Activated CD4-positive, alpha-beta T cell treated with anti-CD3 and anti-CD28 coated beads, Interleukin-2, amount 50 U/mL, for 24 hours (primary cell): ENCODE measurements at places on chromosomes 5 and 9.

GRCh38 chr5:72878854-72879253 lies 62.4 kb downstream of the TNPO1 start:
- no peak for DNase-seq

DNA sequence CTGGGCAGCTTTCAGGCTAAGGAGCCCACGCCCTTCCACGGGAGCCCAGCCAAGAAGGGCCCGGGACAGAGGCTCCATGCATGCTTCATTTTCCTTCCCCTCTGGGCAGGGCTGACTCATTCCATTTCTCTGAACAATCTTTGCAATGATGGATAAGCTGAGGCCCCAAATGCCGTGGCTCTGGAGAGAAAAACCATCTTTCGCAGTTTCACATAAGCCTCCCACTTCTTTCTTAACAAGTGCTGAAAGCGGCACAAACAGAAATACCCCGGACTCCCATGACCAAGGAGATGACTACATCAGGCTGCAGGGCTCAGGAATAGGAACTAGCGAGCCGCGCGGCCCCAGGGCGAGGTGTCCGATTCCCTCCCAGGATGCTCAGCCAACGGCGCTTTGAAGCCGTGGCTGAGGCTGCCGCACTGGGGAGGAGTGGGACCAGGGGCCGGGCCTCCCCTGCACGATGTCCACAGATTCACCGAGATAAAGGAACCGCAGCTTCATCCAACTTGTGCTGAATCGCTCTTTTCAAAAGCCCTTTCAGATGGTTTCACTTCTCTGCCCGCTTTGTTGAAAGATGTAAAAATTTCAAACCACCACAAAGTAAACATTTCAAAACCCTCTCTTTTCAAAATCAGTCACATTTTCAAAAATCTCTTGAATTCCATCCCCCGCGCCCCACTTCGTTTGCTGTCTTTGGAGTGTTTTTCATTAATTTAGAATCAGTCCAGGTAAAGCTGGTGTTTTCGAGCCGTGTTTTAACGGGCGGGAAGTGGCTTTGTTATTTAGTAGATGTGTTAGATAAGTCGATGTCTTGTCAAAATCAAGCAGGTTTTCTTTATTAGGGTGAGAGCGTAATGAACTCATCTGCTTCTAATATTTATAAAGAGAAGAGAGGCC lies 96.5 kb upstream of the LMX1B start:
- DNase-seq: peak; percentile 30

DNA sequence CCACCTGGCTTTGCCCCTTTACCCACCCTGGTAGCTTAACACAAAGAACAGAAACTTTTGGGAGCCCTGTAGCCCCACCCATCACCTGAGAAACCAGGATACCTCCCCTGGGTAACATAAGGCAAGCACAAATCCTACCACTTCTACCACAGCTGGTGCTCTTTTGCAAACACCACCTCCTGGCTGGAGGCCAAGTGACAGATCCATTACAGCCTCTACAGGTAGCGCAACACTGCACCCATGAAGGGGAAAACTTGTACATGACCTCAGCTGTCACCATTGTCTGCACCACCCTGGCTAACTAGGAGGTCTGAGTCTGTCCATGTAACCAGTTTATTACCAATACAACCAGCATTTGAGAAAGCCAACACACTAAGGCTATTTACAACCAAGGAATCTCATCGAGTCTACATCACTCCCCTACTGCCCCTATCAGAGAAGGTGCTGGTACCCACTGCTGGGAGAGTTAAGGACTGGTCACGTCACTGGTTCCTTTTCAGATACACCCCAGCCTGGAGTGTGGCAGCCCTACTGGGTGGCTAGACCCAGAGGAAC lies 128.6 kb downstream of the PJA2 start:
- no peak for DNase-seq

GRCh38 chr5:82174128-82174918 lies 103.8 kb downstream of the RPS23 start:
- peak; percentile 39 for DNase-seq

GRCh38 chr9:82903503-82903902 lies 159.4 kb downstream of the RASEF start:
- no peak for DNase-seq

DNA sequence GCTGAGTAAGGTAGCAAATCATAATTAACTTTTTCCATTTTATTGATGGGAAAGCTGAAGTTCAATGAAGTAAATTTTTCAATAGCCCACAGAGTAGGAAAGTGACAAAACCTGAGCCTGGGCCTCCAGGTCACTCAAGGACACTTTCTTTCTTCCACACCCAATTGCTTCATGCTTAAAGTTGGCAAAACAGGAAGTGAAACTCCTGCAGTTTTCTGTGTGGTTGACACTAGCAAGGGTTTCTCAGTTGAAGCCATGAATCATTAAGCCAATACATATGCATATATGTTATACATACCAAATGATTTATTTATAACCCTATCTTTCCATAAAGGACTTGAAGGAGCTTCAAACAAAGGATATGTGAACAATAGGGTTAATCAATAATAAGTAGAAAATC lies 13.9 kb downstream of the TLR4 start:
- no peak for DNase-seq

GRCh38 chr5:75623846-75624245 lies 12.6 kb downstream of the ANKDD1B start:
- no peak for DNase-seq

DNA sequence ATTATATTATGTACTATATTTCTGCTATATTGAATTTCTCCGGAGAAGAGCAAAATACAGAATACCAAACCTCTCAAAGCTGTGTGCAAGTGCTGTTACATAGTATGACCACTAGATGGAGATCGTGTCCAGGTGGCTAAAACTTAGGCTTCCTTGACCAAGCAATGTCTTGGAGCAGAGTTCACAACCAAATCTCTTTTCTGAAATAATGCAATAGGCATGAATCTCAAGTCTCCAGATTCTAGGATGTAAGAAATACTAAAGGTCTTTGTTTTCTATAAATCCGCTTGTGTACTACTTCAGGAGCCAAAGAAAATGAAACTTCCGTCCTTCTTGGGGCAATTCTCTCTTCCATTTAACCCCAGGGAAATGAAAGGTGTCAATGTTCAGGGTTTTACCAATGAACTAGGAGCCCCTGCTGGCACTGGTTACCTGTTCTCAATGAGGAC lies 181.5 kb upstream of the RAI14 start:
- DNase-seq: no peak

DNA sequence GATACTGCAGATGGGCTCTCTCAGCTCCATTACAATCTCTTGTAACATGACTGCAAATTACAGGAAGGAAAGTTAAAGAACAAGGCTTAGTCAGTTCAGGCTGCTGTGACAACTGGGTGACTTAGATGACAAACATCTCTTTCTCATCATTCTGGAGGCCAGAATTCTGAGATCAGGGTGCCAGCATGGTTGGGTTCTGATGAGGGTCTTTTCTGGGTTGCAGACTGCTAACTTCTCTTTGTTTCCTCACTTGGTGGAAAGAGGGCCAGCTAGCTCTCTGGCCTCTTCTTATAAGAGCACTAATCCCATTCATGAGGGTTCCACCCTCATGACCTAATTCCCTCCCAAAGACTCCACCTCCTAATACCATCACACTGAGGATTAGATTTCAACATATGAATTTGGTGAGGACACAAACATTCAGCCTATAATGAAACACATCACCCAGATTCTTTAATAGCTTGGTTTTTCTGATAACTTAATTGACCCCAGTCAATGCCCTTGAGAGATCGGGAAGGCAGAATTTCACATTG lies 73.6 kb upstream of the MAMDC2 start:
- no peak for DNase-seq

- no peak for DNase-seq
Measured at GRCh38 chr5:170338291-170338690, 40.7 kb upstream of the LCP2 start.

- no peak for DNase-seq
Measured at GRCh38 chr9:107123389-107123788, 159.7 kb upstream of the RAD23B start.

DNA sequence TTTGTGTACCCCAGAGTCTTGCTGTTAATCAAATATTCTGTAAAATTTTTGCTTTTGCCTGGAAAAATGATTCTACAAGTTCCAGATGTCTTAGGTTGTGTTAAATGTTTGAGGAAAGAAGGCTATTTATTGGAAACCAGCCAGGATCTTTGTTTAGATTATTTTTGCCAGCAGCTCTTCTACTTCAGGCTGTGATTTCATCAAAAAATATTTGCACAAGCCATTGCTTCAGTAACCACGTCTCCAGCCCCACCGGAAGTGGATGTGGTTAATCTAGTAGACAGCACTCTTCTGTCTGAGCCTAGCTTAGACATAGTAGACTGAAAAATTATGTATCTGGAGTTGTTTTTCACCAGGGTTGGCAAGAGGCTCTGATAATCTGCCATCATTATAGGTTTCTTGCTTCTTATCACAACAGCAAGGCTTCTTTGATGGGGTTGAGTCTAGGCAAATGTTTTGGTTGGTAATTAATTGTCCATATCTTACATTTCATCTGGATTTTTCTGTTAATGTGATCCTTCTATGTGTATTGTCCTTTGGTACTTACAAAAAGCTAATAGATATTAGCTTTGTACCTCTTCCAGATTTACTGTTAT lies 17.1 kb downstream of the KCTD16 start:
- peak; percentile 71 for DNase-seq

DNA sequence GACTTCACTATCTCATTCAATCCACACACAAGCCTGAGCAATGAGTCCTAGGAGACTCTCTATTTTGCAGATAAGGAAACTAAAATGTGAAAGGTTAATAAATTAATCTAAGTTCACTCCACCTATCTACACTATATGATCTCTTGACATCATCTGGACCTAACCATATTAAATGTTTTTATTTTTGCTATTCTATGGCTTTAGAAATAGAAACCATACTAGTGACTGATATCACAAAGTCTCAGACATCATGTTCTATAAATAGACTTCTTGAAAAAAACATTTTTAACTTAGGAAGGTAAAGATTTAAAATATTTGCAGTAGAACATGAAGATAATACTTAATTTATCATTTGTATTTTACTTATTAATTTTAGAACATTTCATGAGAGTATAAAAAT lies 9.4 kb upstream of the ADGRV1 start:
- no peak for DNase-seq

DNA sequence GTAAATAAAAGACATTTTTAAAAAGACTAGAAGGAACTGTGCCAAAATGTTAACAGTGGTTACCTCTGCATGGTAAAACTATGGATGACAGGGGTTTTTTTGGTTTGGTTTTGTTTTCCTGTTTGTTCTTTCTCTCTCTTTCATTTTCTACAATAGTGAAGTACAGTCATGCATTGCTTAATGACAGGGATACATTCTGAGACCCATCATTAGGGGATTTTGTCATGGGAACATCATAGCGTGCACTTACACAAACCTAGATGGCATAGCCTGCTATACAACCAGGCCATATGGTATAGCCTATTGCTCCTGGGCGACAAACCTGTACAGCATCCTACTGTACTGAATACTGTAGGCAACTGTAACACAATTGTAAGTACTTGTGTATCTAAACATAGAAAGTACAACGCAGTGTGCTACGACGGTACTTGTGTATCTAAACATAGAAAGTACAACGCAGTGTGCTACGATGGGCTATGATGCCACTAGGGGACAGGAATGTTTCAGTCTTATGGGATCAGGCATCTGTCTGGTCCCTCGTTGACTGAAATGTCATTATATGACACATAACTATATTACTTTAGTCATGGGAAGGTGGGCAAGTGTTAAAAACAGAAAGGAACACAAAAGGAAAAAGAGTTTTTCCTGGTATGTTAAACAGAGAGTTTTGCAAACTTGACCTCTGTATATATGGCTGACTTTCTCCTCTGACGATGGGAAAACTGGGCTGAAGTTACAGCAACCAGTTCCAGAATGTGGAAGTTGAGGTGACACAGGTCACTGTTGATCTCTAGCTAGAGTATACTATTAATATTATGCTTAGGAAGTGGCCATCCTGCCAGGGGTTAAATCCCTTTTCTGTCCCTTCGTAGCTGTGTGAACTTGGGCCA lies 7.4 kb upstream of the ADAM19 start:
- DNase-seq: no peak

GRCh38 chr5:61059499-61059898 lies 102.8 kb downstream of the SMIM15 start:
- no peak for DNase-seq

DNA sequence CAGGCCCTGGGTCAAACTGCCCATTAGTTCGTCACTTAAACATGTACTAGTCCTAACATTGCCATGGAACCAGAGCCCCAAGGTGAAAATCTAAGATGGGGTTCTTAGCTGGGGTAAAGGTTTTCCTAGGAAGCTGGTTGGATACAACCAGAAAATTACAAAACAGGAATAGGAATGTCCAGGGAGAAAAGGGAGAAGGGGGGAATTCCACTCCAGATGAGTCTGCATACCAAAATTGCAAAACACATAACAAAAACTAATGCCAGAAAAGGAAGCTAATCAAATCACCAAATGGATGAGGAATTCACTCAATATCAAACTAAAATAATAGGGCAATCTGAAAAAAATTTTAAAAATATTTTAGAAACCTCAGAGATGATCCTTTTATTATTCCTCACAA lies 396.2 kb downstream of the EFNA5 start:
- DNase-seq: no peak

DNA sequence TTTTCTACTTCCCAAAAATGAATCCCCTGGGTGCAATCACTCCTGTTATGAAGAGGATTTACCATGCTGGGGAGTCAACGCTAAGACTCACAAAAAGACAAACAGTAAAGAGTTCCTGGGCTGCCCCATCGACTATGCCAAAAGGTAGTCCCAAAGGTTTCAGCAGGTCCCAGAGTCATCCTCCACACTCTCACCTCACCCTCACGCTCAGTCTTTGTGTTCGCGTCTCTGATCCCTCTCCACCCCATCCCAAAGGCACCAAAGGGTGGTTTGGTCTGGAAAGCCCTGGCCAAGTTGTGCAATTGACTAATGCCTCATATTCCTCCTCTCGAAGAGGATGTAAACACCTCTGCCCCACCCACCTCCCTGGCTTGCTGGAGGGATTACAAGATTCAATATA lies 240.2 kb upstream of the NFIL3 start:
- DNase-seq: no peak

DNA sequence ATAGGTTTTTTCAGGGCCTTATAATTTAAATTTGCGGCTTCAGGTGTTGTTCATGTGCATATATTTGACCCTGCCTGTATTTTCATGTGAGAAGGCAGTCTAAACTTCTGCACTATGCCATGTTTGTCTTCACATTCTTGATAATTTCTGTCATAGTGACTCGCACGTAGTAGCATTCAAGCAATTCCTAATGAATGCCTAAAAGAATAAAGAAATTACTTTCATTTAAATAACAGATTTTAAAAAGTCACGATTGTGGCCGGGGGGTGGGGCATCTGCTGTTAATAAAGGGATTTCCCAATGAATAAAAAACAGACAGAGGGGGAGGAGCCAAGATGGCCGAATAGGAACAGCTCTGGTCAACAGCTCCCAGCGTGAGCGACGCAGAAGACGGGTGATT lies 318.0 kb downstream of the ADAMTS6 start:
- DNase-seq: no peak

DNA sequence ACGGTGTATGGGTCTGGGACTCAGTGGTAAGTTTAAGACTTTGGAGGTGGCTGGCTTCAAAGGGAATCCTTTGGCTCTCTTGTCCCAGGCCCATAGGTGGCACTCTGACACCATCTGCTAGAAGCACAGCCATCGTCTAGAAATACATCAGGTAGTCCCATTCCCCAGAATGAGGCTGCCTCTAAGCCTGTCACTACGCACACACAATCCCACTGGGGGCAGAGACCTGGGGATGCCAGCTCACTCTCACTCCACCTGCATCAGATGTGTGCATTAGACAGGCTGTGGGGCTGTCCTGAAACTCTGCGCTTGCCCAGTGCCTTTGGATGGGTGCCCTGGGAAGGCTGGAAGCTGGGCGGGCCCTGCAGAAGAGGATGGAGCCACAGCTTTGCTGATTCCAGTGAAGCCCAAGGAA lies 127.5 kb upstream of the PANK3 start:
- DNase-seq: no peak
